ENCODE measurements at places on chromosomes 16 and 17.
A peak's percentile ranks its signal among the peaks of the same experiment; 100 is the strongest.

- DNase-seq: no peak
These were observed 447.3 kb downstream of the HS3ST4 start for GRCh38 chr16:26139091-26139490.

DNA sequence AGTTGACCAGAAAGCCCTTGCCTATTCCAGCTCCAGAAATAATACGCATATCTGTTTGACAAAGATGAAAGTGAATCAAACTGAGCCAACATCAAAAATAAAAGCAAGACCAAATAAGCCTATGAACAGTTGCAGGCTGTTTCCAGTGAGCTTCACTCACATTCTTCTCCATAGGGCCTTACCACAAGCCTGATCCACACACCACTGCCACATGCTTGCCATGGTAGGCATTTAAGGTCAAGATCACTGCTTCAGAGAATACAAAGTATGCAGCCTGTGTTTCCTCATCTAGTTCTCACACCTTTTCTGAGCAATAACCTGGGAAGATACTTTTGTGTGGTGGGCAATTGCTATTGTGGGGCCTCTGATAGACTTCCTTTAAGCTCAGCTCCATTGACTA is 1060.2 kb downstream of the CDH11 start:
- no peak for DNase-seq

- peak; percentile 81 for DNase-seq
These were observed 19.9 kb downstream of the CEP295NL start for GRCh38 chr17:78883089-78883532.

DNA sequence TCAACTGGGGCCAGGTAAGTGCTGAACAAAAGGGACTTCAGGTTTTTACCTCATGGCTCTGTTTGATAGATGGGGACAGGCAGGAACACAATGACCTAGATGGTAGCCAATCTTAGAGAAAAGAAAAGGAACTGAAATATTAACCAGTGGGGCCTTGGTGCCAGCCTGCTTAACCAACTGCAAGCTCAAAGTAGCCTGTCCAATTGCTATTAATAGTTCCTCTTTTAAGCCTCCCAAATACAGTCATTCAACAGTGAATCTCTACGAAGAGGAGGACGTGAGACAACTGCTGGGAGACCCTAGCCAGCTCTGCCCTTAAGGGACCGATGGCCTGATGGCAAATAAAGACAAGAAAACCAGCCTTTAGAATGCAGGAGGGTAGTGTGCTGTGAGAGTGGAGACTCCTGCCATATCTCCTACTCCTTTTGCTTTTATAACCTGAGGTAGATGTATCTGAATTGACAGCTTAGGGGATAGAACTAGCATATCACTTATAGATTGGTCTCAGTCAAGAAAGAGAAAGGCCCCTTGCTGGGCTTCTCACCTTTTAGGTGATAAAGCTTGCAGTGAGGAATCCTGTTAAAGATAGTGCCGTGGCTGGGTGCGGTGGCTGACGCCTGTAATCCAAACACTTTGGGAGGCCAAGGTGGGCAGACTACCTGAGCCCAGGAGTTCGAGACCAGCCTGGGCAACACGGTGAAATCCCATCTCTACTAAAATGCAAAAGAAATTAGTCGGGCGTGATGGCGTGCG is 28.3 kb downstream of the ARSG start:
- DNase-seq: no peak

Data from left ventricle myocardium inferior (tissue), 1 donor.